Activated T-cell treated with anti-CD3 and anti-CD28 coated beads for 24 hours (primary cell): ENCODE measurements at places on chromosomes 16 and 17.

DNA sequence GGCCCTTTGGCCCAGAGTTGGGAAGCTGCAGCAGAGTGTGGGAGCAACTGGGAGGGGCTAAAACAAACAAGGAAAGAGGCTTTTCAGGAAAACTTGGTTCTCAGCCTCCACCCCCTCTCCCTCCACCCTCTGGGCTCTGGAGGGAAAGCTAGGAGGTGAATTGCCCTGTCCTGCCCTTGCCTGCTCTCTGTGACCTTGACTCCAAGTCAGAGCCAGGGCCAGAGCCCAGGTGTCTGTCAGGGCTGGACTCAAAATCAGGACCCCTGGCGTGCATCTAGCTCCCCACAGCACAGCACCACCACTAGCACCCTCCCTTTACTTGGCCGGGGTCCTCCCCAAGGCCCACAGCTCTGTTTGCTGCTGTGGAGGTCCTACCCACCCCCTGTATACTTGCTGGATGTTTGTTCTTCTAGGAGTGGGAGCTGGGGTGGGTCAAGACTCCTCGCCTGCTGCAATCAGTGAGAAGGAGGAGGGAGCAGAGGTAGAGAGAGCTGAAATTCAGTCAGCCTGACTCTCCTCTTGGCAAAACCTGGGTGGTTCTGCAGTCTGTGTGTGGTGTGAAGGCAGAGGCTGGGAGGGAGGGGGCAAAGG is 2.8 kb upstream of the NR1D1 start:
- no peak for DNase-seq

DNA sequence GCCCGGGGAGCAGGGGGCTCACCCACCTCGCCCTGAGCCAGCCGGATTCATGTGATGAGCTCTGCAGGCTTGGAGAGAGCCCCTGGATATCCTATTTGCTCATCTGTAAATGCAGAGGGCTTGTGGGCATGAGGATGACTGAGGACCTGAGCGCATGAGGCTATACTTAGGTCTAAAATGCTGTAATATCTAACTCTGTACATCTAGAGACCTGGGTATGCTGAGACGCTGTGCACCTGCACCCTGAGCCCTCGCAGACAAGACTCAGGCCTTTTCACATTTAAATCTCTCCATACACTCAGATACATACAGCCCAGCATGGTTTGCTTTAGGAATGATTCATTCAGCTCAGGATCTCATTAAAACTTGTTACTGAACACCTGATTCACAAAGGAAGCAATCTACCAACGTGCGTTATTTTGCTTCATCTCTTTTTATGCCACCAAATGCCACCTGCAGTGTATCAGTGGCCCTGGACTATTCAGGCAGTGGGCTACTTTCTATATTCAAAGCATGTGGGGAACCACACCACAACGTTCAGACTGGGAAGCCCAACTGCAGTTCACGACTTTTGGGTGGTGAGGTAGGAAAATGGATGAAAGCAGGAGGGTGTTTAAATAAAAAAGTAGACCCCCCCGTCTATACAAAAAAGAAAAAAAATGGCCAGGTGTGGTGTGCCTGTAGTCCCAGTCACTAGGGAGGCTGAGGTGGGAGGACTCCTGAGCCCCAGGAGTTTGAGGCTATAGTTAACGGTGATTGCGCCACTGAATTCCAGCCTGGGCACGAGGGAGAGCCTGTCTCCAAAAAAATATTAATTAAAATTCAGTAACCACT is 12.0 kb downstream of the USP7 start:
- DNase-seq = no peak

DNA sequence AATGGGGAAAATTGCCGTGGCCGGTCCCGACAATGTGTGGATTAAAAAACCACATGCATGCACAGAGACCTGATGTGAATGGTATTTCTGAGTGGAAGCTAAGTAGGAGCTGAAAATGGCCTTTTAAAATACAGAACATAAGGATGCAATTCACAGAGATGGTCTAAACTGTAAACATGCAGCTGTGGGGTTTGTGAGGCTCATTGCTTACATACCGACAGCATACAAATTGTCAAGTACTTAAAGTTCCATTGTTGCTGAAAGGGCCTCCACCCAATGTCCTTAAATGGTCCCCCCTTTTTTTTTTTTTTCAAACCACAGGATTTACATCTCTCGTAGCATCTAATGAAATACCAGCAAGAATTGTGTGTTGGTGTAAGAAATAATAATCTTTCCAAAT is 523.2 kb downstream of the MAF start:
- DNase-seq = no peak

- no peak for DNase-seq
These were observed 31.0 kb downstream of the SCNN1B start for GRCh38 chr16:23333034-23333579.

DNA sequence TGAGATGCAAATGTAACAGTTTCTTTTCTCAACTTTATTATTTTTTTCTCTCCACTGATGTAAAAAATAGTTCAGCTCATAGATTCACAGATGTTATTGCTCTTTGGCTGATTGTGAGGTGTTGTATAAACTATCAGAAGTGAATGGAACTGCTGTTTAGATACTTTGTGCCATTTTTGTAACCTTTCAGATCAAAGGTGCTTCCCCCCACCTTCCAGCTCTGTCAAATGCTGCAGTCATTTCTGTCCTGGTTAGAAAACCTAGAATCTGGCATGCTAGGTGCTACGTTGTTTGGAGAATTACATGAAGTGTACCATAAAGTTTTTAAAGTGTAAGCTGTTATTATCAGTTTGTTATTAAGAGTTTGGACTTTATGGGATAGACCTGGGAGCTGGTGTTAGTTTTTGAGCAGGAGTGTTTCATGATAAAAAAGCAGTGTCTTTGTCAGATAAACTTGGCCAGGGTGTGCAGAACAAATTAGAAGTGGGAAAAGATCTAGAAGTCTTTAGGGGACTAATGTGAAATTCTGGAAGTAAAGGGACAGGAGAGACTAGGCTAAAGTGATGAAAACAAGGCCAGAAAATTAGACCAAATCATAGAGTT is 1.8 kb upstream of the WIPI1 start:
- no peak for DNase-seq

DNA sequence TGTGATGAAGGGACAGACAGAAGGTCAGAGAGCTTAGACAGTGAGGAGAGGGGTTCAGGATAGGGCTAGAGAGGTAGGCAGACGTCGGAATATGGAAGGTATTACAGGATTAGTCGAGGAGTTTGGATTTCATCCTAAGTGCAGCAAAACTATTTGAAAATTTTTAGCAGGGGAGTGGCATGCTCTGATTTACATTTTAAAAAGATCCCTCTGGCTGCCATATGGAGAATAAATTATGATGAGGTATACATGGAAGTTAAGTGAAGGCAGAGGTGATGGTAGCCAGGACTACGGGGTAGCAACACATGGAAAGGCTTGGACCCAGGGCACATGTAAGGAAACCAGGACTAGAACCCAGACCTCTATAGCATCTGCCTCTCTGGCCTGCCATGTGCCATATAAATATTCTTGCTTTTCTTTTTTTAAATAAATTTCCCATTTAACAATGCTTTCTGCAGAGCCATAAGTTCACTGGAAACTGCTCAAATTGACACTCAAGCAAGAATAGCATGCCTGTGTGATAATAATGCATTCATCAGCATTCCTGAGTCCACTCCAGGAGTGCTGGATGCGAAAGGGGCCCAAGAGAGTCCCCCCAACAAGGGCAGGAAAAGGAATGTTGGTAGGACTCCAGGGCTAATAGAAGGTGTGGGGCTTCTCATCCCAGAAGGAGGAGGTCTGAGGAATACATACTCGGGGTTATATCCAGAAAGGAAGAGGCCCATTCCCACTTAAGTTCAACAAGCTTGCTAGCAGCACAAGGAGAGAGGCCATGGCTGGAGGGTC is 78.2 kb downstream of the HLF start:
- DNase-seq = no peak

GRCh38 chr17:78240839-78241238 is 9.4 kb downstream of the TMEM235 start:
- no peak for DNase-seq
